CD4-positive, alpha-beta T cell treated with Interleukin-10 for 1 hour (primary cell): ENCODE measurements at places on chromosomes 6 and 20.

DNA sequence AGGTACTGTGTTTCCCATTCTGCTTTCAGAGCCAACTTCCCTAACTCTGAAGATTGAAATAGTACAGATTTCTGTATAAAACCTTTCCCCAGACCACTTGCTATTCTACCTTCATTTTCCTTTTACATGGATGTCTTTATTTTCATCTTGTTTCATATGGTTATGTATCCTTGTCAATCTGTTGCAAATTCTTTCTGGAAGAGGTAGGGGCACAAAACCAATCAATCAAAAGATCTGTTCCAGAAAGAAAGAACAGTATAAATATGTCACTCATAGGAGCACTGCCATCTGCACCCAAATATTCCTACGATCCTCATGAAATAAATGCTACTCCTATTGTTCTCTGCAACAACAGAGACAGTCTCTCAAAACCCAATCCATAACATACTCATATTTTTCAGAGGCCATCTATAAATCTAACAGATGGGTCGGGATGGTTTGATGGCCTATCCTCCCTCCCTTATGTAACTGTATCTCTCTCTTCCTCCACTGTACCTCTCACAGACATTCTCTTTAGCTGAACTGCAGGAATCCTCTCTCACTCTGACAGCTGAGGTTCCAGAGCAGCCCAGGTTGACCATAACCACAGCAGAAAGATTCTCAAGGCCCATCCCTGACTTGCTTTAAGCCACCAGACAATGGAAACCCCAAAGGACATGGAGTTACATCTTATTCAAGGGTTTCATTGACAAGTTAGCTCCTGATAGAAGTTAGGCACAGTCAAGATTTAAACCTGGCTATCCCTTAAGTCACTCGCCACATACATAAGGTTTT lies 112.8 kb downstream of the ZMYND8 start:
- DNase-seq, result no peak

- DNase-seq, result no peak
These were observed 142.9 kb upstream of the SALL4 start for GRCh38 chr20:51945177-51945576.

GRCh38 chr6:41964201-41964887 lies 22.7 kb upstream of the CCND3 start:
- DNase-seq, result no peak

GRCh38 chr6:73680289-73680918 lies 15.6 kb upstream of the CD109 start:
- no peak for DNase-seq
